Dermis blood vessel endothelial cell (primary cell): ENCODE measurements at places on chromosomes 2 and 18.

GRCh38 chr2:42492691-42493467 lies 903 bp downstream of the KCNG3 start:
- peak; percentile 26 for DNase-seq

DNA sequence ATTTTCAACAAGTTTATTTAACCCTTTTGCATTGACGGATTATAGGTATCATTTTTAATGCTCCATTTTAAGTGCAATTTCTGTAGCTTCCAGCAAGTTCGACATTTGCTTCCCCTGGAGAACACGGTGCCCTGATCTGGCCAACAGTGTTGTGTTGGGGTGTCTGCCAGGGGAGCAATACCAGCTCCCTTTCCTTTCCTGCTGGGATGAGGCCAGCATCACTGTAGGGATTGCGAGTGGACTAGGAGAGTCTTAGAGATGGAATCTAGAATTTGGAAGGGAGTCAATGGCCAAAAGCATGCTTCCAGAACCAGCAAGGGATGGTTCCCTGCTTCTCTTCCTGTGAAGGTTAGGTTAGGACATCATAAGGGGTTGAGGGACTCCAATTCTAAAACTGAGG lies 135.2 kb downstream of the RTN4 start:
- DNase-seq: no peak

DNA sequence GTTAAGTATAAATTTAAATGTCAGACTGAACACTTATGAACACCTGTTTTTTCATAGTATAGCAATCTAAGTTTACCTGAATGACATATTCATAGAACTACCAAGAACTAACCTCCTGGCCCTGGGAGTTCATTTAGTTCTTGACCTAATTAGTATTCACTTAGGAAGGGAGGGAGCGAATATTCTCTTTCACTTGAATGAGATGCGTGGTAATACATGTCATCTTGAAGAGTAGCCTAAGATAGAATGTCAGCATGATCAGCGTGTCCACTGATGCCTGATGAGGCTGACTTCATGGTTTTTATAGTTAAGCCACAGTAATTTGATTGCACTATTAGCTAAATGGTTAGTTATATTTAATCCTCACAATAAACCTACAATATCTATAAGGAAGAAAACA lies 13.3 kb downstream of the NDUFAF7 start:
- no peak for DNase-seq

GRCh38 chr2:28394331-28394877 lies 1.7 kb downstream of the FOSL2 start:
- DNase-seq: peak; percentile 68

- DNase-seq: no peak
These were observed 5.5 kb downstream of the GCKR start for GRCh38 chr2:27502142-27502541.
